ENCODE measurements at places on chromosomes 4 and X. TPM values are rescaled to one million over a fixed set of nuclear protein-coding genes. Genes with fewer than 3 reads are reported as not detected.

PDLIM3 gene
- not detected for total RNA-seq

LNX1 gene
- not detected for total RNA-seq

FRAS1 gene
- 1.8 TPM for total RNA-seq

AMTN gene
- not detected for total RNA-seq

F8A2 gene
- not detected for total RNA-seq

EVC gene
- total RNA-seq, result 37.0 TPM

UGT2A1 gene
- not detected for total RNA-seq

MMAA gene
- 6.8 TPM for total RNA-seq

EDA gene
- 0.34 TPM for total RNA-seq

BTC gene
- not detected for total RNA-seq

ARR3 gene
- total RNA-seq, result not detected

CDKL2 gene
- 0.66 TPM for total RNA-seq

SPRY1 gene
- total RNA-seq, result 2.6 TPM

CTAG2 gene
- not detected for total RNA-seq

PDZD4 gene
- total RNA-seq, result not detected

IRS4 gene
- total RNA-seq, result not detected

RAB33B gene
- total RNA-seq, result 5.4 TPM

CASK gene
- 32.3 TPM for total RNA-seq

TRIM60 gene
- total RNA-seq, result not detected

MAGEA10 gene
- not detected for total RNA-seq

CT45A9 gene
- not detected for total RNA-seq

NPY2R gene
- total RNA-seq, result not detected

MCTS1 gene
- 63.2 TPM for total RNA-seq

ARHGAP10 gene
- 36.2 TPM for total RNA-seq

MID1 gene
- 17.9 TPM for total RNA-seq

CSAG3 gene
- not detected for total RNA-seq

ESX1 gene
- total RNA-seq, result not detected

CFAP99 gene
- total RNA-seq, result not detected

NR0B1 gene
- not detected for total RNA-seq

MTNR1A gene
- not detected for total RNA-seq

RHOH gene
- not detected for total RNA-seq

CLDN34 gene
- not detected for total RNA-seq

GPRASP2 gene
- 15.0 TPM for total RNA-seq

GPR82 gene
- not detected for total RNA-seq

ODAPH gene
- not detected for total RNA-seq

SLC6A14 gene
- not detected for total RNA-seq

FATE1 gene
- not detected for total RNA-seq

NIPAL1 gene
- total RNA-seq, result 1.1 TPM

ZBED1 gene
- 28.7 TPM for total RNA-seq

GPR34 gene
- total RNA-seq, result not detected

NEIL3 gene
- total RNA-seq, result 6.9 TPM

TMEM192 gene
- total RNA-seq, result 11.5 TPM

PABPC5 gene
- not detected for total RNA-seq

UGT2B15 gene
- not detected for total RNA-seq

CORIN gene
- 0.07 TPM for total RNA-seq

PARM1 gene
- total RNA-seq, result 0.05 TPM

NOX1 gene
- not detected for total RNA-seq

MEPE gene
- total RNA-seq, result not detected

SPINK2 gene
- total RNA-seq, result not detected

All from HFFc6 (cell line).